Fibroblast of upper back skin (primary cell): ENCODE measurements at places on chromosomes 7 and 10.

GRCh38 chr7:142469696-142470543 is 212.1 kb upstream of the PRSS58 start:
- DNase-seq, result no peak

DNA sequence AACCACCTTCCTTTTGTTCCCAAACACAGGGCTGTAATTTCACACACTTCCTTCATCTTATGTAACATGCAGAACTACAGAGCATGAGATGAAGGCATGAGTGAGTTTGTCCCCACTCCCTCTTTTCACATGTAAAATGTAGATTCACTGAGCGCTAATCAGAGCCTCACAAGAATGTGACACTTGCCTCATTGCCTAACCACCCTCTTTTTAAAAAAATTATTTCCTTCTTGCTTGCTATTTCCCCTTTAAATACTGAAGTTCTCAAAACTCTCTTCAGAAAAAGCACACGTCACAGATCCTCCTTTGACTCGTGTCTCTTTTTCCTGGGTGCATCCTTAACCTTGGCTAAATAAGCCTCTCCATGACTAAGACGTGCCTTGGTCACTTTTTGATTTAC is 121.2 kb upstream of the TARP start:
- no peak for DNase-seq

DNA sequence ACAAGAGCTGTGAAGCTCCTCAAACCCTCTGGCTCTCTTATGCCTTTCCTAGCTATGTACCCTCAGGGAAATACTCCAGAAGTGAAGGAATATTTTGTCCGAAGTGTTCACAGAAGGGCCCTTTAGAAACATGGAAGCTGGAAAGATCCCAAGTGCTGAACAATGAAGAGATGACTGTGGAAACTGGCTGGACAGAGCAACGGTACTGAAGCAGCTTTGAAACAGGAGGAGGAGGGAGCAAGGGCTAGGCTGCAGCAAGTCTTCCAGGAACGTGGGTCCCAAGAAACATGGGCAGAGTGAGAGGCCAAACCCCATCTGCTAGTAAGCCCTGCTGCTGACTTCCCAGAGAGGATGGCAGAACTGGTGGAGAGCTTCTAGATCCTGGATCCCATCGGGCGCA is 3.0 kb upstream of the PSAP start:
- DNase-seq, result peak; percentile 46

DNA sequence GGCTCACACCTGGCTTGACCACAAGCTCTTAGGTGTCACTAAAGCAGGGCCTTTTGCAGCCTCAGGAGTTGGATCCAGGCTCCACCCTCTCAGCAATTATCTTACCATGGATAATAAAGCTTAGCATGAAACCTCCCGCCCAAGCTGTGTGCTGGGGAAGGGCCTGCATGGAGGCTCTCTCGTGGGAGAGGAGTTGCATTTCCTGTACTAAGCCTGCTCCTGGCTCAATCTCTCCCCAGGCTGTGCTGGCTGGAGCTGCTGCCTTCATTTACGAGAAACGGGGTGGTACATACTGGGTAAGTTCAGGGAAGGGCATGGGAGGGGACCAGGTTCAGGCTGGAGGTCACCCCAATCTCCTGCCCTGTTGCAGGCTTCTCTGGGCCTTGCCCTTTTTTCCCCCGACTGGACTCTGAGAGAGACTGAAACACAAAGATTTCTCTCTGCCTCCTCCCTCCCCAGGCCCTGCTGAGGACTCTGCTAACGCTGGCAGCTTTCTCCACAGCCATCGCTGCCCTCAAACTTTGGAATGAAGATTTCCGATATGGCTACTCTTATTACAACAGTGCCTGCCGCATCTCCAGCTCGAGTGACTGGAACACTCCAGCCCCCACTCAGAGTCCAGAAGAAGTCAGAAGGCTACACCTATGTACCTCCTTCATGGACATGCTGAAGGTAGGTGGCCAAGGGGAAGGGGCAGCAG is 2.7 kb downstream of the TMEM176A start:
- DNase-seq, result no peak

- peak; percentile 46 for DNase-seq
Measured at GRCh38 chr10:57657164-57657765, 610.4 kb downstream of the IPMK start.

GRCh38 chr7:85186521-85187241 is at the start of gene SEMA3D:
Gene SEMA3D, minus strand, starts transcription at chr7:85187056. Its CDS starts 65,165 bp downstream, at chr7:85121891.
- DNase-seq, result peak; percentile 90

DNA sequence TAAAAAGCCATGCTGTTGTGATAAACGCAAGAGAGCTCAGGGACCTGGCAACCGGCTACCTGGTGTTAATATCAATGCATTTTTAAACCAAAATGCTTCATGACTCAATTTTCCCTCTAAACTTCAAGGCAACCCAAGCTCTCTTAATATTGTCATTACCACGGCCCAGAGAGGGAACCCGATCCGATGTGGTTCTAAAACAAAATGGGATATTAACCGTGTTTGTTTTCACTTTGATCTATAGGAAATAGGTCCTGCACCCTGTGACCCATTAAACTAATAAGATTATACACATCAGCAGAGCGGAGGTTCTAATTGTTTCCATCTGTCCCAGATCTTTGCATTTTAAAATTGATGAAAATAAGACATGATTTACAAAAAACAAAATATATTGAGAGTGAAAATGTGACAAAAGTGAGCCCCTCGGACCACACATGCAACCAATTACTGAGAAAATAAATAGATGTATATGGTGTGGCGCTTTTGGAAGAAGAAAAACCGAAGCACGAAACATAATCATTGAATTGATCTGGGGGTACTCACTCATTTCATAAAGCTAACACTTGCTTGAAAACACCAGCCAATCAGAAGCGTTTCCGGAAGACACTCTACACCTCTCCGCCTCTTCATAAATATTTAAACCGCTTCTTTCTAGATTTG is 290.3 kb upstream of the NFE2L3 start:
- no peak for DNase-seq

GRCh38 chr7:155766966-155767916 is 45.0 kb downstream of the SHH start:
- DNase-seq, result no peak

- DNase-seq, result peak; percentile 60
Measured at GRCh38 chr10:6748981-6749635, 169.0 kb upstream of the PRKCQ start.

DNA sequence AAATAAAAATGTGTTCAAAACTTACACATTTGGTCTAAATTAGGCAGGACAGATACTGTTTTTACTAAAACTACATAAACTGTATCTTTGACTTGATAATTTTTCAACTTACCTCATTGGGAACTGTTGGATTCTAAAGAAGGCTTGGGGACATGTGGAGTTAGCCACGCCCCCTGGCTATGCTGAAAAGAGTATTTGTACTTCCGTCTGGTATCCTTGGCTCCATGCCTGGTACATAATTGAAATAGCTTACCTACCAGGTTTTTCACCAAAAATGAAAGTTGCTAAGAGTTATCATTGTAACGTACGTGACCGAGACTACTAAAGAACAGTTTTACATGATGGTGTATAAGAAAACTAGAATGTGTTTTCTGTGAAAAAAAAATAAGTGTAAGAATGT is 604.8 kb upstream of the IGFBP3 start:
- DNase-seq, result peak; percentile 16

- no peak for DNase-seq
Measured at GRCh38 chr7:153386556-153386955, 627.0 kb downstream of the ACTR3B start.

DNA sequence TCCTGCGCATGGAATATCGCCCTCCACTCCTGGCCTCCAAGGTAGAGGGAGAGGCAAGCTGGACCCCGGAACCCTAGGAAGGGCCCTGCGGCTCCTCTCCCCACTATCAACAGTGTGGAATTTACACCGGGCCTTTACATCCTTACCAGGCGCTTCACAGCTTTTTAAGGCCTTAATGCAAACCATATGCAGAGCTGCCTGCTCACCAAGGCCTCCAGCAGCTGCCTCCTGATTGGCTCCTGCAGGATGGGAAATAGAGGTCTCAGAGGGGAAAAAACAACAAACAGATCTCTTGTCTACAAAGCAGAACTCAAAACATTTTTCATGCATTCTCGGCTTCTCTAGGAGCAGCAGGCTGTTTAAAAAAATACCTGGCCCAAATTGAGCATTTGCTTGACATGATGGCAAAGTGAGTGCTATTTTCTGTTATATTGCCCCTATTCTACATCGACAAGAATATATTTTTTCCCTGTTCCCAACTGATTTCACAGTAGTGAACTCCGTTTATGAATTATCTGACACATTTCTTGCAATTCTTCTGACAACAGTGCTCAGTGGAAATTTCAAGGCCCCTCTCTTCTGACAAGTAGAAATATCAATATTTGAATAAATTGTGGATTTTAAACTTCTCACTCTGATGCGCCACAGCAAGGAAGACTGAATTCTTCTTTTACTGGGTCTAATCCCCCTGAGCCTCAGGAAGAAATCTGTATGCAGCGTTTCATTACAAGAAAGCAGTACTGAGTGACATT is 51.7 kb downstream of the EBF3 start:
- DNase-seq, result peak; percentile 62

DNA sequence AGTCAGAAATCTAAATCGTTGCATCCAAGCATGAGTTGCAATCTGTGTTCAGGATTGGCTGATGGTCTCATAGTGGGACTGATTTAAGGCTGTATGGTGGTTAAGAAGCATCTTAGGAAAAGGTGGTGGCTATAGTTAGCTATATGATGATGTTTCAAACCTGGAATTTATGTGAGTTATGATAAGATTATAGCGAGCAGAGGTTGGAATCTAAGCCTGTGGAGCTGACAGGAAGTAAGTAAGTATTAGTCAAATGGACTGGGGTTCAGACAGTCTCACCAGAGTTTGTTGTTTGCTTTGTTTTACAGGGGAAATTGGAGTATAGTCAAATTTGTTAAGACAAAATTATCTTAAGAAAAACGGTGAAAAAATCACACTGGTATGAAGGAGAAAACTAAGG is 56.7 kb downstream of the ANKRD7 start:
- DNase-seq, result no peak

GRCh38 chr7:150665896-150666295 is 19.6 kb upstream of the GIMAP2 start:
- no peak for DNase-seq

DNA sequence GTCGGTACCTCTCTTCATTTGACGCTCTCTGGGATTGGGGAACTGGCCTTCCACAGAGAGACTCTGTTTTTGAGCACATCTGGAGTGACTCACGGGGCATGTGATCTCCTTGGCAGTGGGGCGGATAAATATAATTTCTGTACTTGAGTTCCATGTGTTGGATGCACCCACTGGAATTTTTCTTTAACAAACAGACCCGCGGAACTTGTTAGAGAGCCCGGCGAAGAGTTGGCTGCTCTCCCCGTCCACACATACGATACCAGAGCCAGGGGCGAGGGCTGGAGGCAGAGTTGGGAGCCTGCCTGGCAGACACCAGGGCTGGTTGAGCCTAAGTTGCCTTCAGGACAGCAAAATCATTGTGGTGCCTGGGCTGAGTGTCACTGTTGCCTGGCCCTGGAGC is at the start of gene FAM180A:
FAM180A (minus strand) TSS at position 44 of the 400 bp plus-strand sequence. CDS start 233 bp downstream, outside the sequence.
- DNase-seq, result peak; percentile 85

GRCh38 chr7:20541608-20542349 is 73.7 kb upstream of the ABCB5 start:
- DNase-seq, result no peak

GRCh38 chr10:75283671-75284470 is 48.1 kb upstream of the COMTD1 start:
- peak; percentile 97 for DNase-seq

GRCh38 chr10:108689891-108690290 is 1233.4 kb downstream of the XPNPEP1 start:
- DNase-seq, result no peak

GRCh38 chr10:12344375-12345110 is 4.8 kb upstream of the CAMK1D start:
- DNase-seq, result no peak
